ENCODE measurements at places on chromosomes 12 and 14. TPM values are rescaled to one million over a fixed set of nuclear protein-coding genes. Genes with fewer than 3 reads are reported as not detected.
A peak's percentile ranks its signal among the peaks of the same experiment; 100 is the strongest.

DNA sequence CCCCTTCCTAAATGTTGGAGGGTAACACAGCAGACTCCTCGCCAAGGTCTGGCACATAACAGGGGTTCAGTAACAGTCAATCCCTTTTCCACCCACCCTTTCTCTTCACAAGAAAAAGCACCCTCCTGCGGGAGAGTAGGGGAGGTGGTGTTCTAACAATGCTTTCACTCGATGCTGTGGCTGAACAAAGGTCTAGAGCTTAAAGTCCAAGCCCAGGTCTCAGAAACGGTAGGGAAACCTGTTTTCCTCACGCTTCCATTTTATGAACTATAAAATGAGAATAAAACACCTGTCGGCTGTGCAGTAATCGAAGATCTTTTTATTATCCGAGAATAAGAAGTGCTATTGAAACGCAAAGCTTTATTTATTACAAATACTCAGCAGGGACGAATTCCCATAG, 20.9 kb upstream of the CACNA2D4 start:
- peaks cover 16% of the 10 kb centered on the region for H3K36me3 ChIP-seq
- no peaks in the 10 kb centered on the region for H3K27me3 ChIP-seq

The TMEM179 gene
- total RNA-seq = 4.2 TPM

DNA sequence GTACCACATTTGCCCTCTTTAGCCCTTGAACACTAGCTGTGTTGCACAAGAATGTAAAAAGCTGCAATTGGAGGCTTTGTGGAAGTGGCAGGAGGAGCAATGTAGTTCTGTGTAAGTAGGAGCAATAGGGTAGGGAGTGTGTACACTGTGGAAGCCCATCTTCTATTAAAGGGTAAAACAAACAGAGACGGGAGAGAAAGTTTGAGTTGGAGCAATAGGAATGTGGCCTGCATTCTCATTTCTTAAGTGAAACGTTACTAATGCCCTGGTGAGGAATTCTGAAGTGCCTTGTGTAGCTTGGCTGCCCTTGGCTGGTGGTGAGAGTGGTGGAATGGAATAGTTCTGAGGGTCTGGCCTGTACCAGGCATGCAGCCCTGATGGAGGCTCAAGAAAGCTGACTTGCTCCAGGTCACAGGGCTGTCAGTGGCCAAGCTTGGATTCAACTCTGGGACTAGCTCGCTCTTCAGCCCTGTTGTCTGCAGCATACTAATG, 38.8 kb upstream of the ATP23 start:
- H3K27me3 ChIP-seq = no peaks in the 10 kb centered on the region
- no peaks in the 10 kb centered on the region for H3K36me3 ChIP-seq
- H3K27ac ChIP-seq = no peak overlapping the region
- no peak overlapping the region for H3K4me3 ChIP-seq
- no peak for DNase-seq
- peaks cover 35% of the 10 kb centered on the region for H3K4me1 ChIP-seq

DNA sequence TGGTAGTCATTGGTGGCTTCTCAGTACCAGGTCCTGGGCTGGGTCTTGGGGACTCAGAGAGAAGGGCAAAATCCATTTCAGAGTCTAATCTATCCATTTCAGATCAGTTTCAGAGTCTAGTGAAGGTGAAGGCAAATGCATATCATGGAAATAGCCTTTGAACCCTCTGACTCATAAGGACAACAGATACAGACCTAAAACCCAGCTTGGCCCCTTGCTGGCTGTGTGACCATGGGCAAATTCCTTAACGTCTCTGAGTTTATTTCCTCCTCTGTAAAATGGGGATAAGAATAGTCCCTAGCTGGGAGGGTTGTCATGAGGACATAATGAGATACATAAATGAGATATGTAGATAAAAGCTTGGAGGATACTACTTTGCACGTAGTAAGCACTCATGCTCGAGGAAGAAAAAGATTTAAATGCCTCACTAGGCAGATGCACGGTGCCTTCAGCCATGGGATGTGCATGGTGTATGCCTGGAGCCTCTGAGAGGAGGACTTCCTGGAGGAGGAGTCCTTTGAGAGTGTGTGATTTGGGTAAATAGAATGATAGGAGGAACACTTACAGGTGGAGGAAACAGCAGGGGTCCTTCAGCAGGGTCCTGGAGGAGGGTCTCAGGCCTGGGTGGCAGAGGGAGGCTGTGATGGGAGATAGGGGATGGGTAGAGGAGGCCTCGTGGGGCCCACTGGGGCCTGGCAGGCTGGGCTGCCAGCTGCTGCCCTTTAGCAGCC, 8.0 kb downstream of the DTX1 start:
- no peaks in the 10 kb centered on the region for H3K36me3 ChIP-seq
- H3K27me3 ChIP-seq = no peaks in the 10 kb centered on the region
- no peak overlapping the region for H3K4me3 ChIP-seq
- H3K4me1 ChIP-seq = no peaks in the 10 kb centered on the region

The PSME2 gene
- total RNA-seq = 43.4 TPM

- DNase-seq = no peak
- no peaks in the 10 kb centered on the region for H3K27me3 ChIP-seq
- H3K4me1 ChIP-seq = peaks cover 51% of the 10 kb centered on the region
- no peak overlapping the region for H3K27ac ChIP-seq
- no peak overlapping the region for H3K4me3 ChIP-seq
Observed at GRCh38 chr14:68349900-68350629, 442.8 kb downstream of the ZFP36L1 start.

GRCh38 chr12:14619741-14620501, 52.2 kb upstream of the PLBD1 start:
- no peaks in the 10 kb centered on the region for H3K36me3 ChIP-seq
- H3K4me3 ChIP-seq = no peak overlapping the region
- no peak overlapping the region for H3K27ac ChIP-seq
- no peak for DNase-seq

The DEPDC4 gene
- total RNA-seq = 0.34 TPM

GRCh38 chr12:111121840-111122239, 201.5 kb upstream of the MYL2 start:
- no peak overlapping the region for H3K27ac ChIP-seq
- DNase-seq = no peak
- no peak overlapping the region for H3K4me3 ChIP-seq
- H3K36me3 ChIP-seq = no peaks in the 10 kb centered on the region
- peaks cover 5% of the 10 kb centered on the region for H3K4me1 ChIP-seq

DNA sequence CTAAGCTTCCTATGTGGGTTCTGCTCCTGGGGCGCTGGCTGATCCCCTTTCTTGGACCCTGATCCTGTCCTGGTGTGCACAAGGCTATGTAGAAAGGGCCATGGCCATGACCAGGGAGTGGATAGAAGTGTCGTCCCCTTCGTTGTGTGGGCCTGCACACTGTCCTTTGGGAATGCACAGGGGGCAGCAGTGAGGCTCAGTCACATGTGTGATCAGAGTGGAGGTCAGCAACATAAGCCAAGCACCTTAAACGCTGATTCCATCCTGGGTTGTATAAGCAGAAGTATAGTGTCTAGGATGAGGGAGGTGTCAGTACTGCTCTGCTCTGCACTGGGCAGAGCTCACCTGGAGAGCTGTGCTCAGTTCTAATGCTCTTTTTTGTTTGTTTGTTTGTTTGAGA, 48.4 kb downstream of the ESRRB start:
- H3K4me1 ChIP-seq = no peaks in the 10 kb centered on the region
- H3K4me3 ChIP-seq = no peak overlapping the region
- H3K27ac ChIP-seq = no peak overlapping the region
- no peak for DNase-seq
- H3K36me3 ChIP-seq = no peaks in the 10 kb centered on the region

DNA sequence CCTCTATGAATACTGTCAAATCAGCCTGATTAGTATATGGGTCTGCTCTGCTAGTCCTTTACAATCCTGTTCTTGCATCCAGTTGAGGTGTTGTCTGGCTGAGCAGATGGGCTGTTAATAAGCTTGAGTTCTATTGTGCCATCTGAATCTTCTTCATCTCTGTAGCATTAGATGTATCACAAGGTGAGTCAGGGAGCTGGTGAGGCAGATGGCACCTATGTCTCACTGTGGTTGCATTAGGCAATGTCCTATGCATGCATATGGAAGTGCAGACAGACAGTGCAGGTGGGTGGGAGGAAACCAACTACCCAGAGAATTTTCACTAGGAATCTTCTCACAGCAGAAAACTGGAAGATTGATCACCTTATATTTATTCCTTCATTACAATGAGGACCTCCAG, 165.7 kb upstream of the STXBP6 start:
- no peaks in the 10 kb centered on the region for H3K4me1 ChIP-seq
- no peaks in the 10 kb centered on the region for H3K36me3 ChIP-seq
- no peaks in the 10 kb centered on the region for H3K27me3 ChIP-seq
- H3K4me3 ChIP-seq = no peak overlapping the region
- no peak for DNase-seq
- no peak overlapping the region for H3K27ac ChIP-seq

- peaks cover 71% of the 10 kb centered on the region for H3K36me3 ChIP-seq
- DNase-seq = no peak
- H3K4me3 ChIP-seq = no peak overlapping the region
- no peaks in the 10 kb centered on the region for H3K27me3 ChIP-seq
- H3K4me1 ChIP-seq = peaks cover 65% of the 10 kb centered on the region
Observed at GRCh38 chr14:103130965-103131364, 7.7 kb downstream of the TNFAIP2 start.

DNA sequence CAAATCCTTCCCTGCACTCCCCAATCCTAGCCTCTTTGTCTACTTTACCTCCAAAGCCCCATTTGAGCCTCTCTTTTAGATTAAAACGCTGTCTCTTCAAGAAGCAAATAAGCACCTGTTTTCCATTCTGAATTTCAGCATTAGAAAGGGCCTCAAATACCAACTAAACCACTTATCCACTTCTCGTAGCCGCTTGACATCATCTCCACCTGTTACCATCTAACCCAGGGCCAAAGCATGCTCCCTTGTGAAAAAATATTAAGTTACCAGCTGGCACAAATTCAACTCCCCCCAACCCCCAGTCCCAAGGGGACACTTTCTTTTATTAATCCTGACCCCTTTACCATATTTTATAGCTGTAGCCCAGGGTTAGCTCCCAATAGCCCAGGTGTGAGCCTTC, 43.1 kb downstream of the GPHB5 start:
- H3K4me3 ChIP-seq = no peak overlapping the region
- no peak overlapping the region for H3K27ac ChIP-seq
- H3K27me3 ChIP-seq = no peaks in the 10 kb centered on the region
- H3K36me3 ChIP-seq = no peaks in the 10 kb centered on the region
- peaks cover 22% of the 10 kb centered on the region for H3K4me1 ChIP-seq

- H3K4me1 ChIP-seq = no peaks in the 10 kb centered on the region
- no peak overlapping the region for H3K27ac ChIP-seq
- H3K36me3 ChIP-seq = no peaks in the 10 kb centered on the region
Observed at GRCh38 chr12:32876004-32876403, 20.6 kb downstream of the PKP2 start.

GRCh38 chr12:13199592-13199991, 3.1 kb downstream of the EMP1 start:
- no peaks in the 10 kb centered on the region for H3K27me3 ChIP-seq
- peaks cover 67% of the 10 kb centered on the region for H3K4me1 ChIP-seq
- peak overlapping the region; percentile 77 for H3K27ac ChIP-seq
- no peak for DNase-seq
- no peaks in the 10 kb centered on the region for H3K36me3 ChIP-seq

DNA sequence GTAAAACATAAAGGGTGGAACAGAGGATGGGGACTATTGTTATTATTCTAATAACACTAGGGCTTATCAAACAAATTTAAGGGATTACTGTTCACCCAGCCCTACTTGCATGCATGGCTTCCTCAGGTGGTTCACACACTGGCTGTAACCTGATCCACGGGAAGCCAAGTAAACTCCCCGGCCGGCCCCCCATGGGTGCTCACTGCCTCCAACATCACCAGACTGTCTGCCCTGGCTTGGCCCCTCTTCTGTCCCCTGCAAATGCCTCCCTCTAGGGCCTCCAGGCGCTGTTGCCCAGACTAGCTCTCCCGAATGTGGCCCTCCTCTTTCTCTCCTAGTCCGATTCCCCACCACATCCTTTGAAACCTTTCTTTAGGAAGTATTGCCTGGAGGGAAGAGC, 18.6 kb downstream of the FAIM2 start:
- no peak overlapping the region for H3K27ac ChIP-seq
- H3K27me3 ChIP-seq = no peaks in the 10 kb centered on the region
- no peaks in the 10 kb centered on the region for H3K36me3 ChIP-seq

The PTPRB gene
- 34.5 TPM for total RNA-seq

The PTCSC3 gene
- total RNA-seq = not detected

DNA sequence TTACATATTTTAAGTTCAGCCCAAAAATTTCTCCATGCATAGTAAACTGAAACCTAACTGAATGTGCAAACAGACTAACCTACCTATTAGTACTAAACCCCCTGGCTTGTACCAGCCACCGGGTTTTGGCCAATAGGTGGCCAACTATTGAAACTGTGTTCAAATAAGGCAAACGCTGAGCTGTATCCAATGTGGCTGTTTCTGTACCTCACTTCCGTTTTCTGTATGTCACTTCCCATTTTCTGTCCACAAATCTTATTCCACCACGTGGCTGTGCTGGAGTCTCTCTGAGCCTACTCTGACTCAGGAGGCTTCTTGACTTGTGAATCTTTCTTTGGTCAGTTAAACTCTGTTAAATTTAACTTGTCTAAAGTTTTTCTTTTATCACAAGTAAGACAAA, 6.0 kb upstream of the FBXO34 start:
- no peaks in the 10 kb centered on the region for H3K36me3 ChIP-seq
- H3K27ac ChIP-seq = no peak overlapping the region
- peaks cover 12% of the 10 kb centered on the region for H3K4me1 ChIP-seq
- DNase-seq = no peak

DNA sequence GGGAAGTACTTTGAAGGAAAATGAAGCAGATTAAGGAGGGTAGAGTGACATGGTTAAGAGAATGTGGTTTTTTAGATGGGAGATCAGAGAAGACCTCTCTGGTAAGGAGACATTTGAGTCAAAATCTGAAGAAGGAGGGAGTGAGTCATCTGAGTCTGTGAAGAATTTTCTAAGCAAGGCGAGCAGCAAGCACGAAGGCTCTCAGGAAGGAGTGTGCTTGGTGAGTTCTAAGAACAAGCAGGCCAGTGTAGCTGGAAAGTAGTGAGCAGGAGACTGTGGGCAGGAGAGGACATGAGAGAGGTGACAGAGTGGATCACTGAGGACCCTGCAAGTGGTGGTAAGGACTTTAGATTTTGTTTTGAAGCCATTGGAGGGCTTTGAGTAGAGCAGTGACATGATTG, 76.3 kb upstream of the FUT8 start:
- H3K27me3 ChIP-seq = no peaks in the 10 kb centered on the region
- DNase-seq = no peak
- no peak overlapping the region for H3K4me3 ChIP-seq
- peaks cover 18% of the 10 kb centered on the region for H3K4me1 ChIP-seq
- H3K27ac ChIP-seq = no peak overlapping the region
- H3K36me3 ChIP-seq = no peaks in the 10 kb centered on the region

The GPX2 gene
- total RNA-seq = not detected

The REP15 gene
- total RNA-seq = 1.2 TPM

Measured in esophagus muscularis mucosa (tissue), 4 donors.